ENCODE measurements at places on chromosomes 3 and 15.

- DNase-seq, result no peak
Observed at GRCh38 chr15:98713585-98714001, 65.3 kb downstream of the IGF1R start.

- no peak for DNase-seq
Observed at GRCh38 chr15:40289140-40289775, 6.4 kb upstream of the ANKRD63 start.

GRCh38 chr3:110106805-110107204, 769.5 kb upstream of the DPPA4 start:
- no peak for DNase-seq

- DNase-seq, result no peak
Observed at GRCh38 chr15:43204016-43204901, 16.6 kb downstream of the EPB42 start.

DNA sequence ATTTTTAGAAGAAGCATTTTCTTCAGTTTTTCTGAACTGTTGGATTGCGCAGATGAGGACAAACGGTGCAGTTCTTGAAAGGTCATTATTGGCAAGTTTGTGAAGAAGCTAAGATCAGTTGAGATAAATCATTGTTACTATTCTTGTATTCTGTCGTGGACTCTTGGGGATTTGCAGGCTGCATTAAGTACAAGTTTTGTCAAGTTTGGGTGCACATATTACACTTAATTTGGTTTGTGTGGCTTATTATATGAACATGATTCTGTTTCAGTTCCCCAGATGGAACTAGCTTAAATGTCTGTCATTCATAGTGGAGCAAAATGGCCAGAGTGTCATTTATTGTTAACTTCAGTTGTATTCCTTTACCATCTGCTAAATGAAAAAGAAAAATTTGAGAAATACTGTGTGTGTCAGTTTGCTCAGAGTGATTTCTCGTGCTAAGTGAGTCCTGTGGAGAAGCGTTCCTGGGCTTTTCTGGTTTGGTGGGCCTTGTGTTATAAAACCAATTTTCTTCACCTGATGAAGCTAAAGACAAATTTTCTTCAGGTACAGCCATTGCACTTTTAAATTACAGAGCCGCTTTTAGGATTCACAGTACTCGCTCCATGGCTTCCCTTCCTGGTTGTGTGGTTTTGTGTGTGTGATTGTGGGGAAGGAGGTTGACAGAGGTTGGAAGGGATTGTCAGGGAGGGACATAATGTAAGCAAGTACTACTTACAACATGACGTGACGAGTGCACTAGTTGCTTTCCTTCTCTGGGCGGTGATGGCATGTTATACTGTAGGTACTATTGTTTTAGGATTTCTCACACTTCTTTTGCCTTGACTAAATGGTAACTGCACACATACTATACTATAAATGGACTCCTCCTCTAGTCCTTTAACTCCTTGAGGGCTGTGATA, 1.7 kb downstream of the AKAP13 start:
- no peak for DNase-seq

- DNase-seq, result no peak
Observed at GRCh38 chr3:150738688-150739087, 24.3 kb downstream of the SIAH2 start.

DNA sequence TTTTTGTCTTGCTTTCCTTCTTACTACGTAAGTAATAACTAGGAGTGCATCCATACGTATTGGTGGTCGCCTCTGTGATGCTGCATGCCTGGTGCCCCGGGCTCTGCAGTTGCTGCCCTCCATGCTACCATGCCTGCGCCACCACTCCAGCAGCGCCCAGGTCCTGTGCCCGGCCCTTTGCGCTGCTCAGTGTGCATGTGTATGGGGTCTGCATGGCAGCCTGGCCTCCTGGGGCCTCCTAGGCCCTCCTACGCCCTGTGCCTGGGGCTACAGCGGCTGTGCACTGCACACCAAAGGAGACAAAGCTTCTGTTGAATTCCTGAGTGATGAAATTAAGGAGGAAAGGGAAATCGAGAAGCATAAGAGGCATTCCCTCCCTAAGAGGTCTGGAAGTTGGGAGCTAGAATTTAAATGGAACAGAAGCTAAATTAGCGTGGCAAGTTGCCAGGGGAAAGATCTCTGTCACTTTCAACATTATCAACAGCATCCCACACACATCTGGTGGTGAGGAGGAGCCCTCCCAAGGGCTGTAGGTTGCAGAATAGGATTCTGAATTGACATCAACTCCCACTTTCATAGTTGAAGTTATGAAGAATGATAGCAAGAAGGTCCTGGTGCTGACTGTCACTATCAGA, 275.0 kb upstream of the CHRM5 start:
- no peak for DNase-seq

GRCh38 chr15:66461917-66462316, 35.6 kb downstream of the SNAPC5 start:
- DNase-seq, result no peak

- DNase-seq, result no peak
Observed at GRCh38 chr3:130517602-130518001, 625 bp downstream of the COL6A6 start.

DNA sequence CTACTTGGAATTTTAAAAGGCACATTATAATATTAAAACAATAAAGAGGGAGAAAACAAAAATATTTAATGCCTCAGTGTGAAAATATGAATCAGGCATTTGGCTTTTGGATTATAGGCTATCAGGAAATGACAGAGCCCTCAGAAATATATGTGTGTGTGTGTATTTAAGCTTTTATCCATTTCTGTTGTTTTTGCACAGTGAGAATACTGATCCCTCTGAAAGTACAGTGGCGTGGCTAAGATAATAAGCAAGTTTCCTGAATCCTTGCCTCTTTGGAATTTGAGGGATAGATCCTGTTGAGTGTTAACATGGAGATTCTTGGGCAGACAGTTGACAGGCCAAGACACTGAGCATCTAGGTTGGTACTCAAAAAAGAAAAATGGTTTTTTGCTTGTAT, 234.8 kb upstream of the ZBTB20 start:
- no peak for DNase-seq

DNA sequence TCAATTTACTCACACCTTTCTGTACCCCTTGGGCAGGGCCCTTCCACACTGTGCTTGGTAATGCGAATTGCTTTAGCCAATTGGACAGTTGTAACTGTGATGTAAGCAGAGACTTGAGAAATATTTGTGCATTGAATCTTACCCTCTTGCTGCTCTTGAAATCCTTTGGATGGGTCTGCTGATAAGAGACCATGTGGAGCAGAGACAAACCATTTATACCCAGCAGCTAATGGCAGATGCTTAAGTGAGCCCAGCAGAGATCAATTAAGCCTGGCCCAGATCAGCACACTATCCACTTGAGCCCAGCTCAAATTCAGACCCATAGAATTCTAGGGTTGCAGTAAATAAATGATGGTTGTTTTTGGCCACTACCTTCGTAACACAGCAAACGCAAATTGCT, 19.3 kb downstream of the MUC13 start:
- no peak for DNase-seq

DNA sequence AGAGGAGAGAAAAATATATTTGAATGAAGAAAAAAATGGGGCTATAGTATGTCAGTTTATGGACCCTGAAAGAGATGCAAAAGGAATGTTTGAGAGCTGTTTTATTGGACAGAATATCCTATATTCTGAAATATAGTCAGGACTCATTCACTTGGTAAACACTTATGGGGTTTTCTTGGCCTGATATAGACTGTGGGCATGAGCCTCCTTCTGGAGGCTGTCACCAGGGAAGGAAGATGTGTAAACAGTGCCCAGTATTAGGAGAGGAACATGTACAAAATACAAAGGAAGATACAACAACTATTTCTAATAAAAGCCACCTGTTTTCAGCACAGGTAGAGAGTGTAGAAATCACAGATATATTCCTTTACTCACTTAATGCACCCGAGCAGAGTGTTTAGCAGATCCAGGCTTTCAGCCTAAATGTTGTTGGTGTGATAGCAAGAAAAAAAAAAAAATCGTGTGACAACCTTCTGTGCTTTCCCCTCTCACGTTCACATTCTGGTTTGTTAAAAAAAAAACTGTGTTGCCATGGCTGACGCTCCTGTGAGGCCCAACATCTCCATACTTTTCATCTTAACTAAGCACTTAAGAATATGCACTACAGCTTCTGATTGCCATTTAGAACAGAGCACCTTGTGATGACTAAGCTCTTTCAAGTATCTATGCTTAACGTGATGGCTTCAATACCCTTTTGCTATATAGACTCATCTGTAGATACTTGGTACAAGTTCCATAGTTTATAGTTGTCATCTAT, 134.1 kb downstream of the MBNL1 start:
- DNase-seq, result no peak

DNA sequence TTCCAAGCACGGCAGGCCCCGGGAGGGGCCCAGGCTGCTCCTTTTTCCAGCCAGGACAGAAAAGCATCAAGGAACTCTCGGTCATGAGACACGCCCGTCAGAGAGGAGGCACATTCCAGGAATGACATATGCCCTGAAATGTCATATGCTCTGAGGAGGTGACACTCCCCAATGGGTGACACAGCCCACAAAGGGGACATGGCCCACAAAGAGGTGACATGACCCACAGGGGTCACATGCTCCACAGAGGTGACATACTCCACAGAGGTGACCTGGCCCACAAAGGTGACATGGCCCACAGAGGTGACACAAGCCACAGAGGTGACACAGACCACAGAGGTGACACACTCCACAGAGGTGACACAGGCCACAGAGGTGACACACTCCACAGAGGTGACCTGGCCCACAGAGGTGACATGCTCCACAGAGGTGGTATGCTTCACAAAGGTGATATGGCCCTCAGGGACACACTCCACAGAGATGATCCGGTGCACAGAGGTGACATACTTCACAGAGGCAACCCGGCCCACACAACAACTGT, 79.2 kb downstream of the ABHD5 start:
- no peak for DNase-seq

DNA sequence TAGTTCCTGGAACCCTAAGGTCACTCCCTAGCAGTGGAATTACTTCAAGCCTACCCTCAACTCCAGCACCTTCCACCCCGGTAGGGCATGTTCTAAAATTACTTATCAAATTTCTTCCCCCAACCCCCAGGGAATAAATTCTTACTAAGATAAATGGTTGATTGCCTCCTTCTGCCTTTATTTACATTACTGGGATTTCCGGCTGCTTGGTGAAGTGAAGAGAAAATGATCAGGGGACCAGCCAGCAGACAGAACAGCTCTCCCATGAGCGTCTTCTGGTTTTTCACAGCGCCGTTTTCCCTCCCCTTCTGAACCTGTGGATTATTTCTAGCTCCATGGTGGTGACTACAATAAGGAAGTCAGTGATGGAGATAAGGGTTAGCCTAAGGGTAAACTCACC, 521.5 kb upstream of the PPP2R3A start:
- no peak for DNase-seq

DNA sequence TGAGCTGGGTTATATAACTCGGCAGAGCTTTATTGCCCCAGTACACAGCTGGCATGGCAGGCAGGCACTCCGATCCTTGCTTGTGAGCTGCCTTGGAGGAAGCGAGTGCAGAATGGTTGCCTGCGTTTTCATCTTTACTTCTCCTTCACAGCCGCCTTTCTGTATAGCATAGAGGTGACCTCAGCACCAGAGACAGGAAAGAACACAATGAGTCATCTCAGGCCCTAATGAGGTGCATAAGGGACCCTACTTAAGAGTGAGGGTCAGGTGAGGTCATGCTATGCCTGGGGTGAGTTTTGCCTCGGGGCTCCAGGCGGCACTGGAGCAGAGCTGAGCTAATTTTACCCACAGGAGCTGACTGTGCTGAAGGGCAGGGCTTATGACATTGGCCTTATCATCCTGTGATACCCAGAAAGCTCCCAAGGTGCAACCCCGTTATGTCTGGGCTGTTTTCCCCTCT, 43.5 kb downstream of the LPP start:
- no peak for DNase-seq

- DNase-seq, result no peak
Observed at GRCh38 chr3:101819649-101820206, 29.6 kb upstream of the NFKBIZ start.

GRCh38 chr3:11156026-11156410, 1.7 kb downstream of the HRH1 start:
- DNase-seq, result no peak

GRCh38 chr3:185813205-185813604, 11.6 kb downstream of the IGF2BP2 start:
- DNase-seq, result no peak

DNA sequence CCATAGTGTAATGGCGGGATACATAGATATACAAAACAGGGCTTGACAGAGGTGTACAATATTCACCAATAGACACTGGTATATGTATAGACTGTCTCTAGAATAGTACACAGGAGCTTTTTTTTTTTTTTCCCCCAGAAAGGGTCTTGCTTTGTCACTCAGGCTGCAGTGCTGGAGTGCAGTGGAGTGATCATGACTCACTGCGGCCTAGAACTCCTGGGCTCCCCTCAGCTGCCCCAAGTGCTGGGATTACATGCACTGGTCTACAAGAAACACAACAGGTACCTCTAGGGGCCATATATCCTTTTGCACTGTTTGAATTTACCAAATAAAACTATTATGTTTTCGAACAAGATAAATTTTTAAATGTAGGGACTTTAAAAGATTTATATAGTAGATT, 12.3 kb downstream of the RHOA start:
- no peak for DNase-seq

DNA sequence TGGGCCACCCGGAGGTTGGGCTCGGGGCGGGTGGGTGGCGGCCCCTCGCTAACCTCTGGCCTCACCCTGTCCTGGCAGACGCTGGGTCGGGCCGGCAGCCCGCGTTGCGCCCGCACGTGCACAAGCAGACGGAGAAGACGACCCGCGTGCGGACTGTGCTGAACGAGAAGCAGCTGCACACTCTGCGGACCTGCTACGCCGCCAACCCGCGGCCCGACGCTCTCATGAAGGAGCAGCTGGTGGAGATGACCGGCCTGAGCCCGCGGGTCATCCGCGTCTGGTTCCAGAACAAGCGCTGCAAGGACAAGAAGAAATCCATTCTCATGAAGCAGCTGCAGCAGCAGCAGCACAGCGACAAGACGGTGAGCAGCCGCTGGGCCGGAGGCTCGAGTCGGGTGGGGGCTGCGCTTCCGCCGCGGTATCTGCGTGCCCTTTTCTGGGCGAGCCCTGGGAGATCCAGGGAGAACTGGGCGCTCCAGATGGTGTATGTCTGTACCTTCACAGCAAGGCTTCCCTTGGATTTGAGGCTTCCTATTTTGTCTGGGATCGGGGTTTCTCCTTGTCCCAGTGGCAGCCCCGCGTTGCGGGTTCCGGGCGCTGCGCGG, 3.7 kb downstream of the ISL2 start:
- DNase-seq, result no peak

- DNase-seq, result no peak
Observed at GRCh38 chr3:99845331-99845730, 27.7 kb downstream of the CMSS1 start.

DNA sequence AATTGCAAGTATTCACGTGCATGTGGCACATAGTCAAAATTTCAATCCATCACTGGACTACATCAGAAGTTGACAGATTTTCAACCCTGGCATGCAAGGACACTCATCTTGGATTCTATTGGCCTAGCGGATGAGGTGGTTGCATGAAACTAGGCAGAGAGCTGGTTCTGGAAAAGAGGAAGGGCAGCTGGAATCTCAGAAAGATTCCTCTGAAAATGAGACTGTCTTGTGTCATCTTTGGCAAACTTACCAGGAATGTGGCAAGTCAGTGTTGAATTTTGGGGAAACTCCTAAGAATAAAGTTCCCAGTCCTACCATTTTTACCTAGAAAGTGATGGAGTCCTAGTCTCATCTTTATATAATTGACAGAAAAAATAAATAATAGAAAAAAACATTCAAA, 384.3 kb upstream of the NR2F2 start:
- DNase-seq, result no peak

GRCh38 chr3:124676236-124676635, 54.0 kb upstream of the UMPS start:
- DNase-seq, result no peak

- DNase-seq, result no peak
Observed at GRCh38 chr15:78103406-78104118, 11.2 kb downstream of the SH2D7 start.
